ENCODE measurements at places on chromosomes 7 and 10. TPM values are rescaled to one million over a fixed set of nuclear protein-coding genes. Genes with fewer than 3 reads are reported as not detected.

ANKRD30A gene
- polyA plus RNA-seq, result not detected

SEMA3D gene
- not detected for polyA plus RNA-seq

GPNMB gene
- not detected for polyA plus RNA-seq

URGCP gene
- 22.0 TPM for polyA plus RNA-seq

EGR2 gene
- polyA plus RNA-seq, result not detected

KNDC1 gene
- not detected for polyA plus RNA-seq
